PC-3 (cell line): ENCODE measurements at places on chromosomes 6 and 20.

GRCh38 chr20:33108661-33109060 is 29.2 kb downstream of the BPIFB4 start:
- peaks cover 39% of the 10 kb centered on the region for H3K27me3 ChIP-seq
- no peaks in the 10 kb centered on the region for H3K36me3 ChIP-seq
- H3K4me1 ChIP-seq: no peaks in the 10 kb centered on the region
- no peak overlapping the region for H3K4me3 ChIP-seq

- no peak overlapping the region for H3K27ac ChIP-seq
- DNase-seq: no peak
- H3K4me1 ChIP-seq: no peaks in the 10 kb centered on the region
- peaks cover 44% of the 10 kb centered on the region for H3K27me3 ChIP-seq
Measured at GRCh38 chr20:12435268-12435667, 517.6 kb downstream of the BTBD3 start.

GRCh38 chr6:36358226-36358915 is 21.7 kb upstream of the BNIP5 start:
- H3K27me3 ChIP-seq: no peaks in the 10 kb centered on the region
- no peak overlapping the region for H3K4me3 ChIP-seq
- no peaks in the 10 kb centered on the region for H3K36me3 ChIP-seq

GRCh38 chr6:31631681-31632278 is 11.3 kb downstream of the PRRC2A start:
- no peak overlapping the region for H3K4me3 ChIP-seq
- H3K27ac ChIP-seq: no peak overlapping the region
- no peak for DNase-seq
- H3K27me3 ChIP-seq: no peaks in the 10 kb centered on the region

- peaks cover 12% of the 10 kb centered on the region for H3K4me1 ChIP-seq
- H3K27me3 ChIP-seq: no peaks in the 10 kb centered on the region
- peak overlapping the region; percentile 74 for H3K4me3 ChIP-seq
- peak; percentile 61 for DNase-seq
- H3K36me3 ChIP-seq: no peaks in the 10 kb centered on the region
- H3K27ac ChIP-seq: peak overlapping the region; percentile 14
Measured at GRCh38 chr20:23419995-23420901, 1.0 kb downstream of the NAPB start.

- no peak for DNase-seq
- H3K4me3 ChIP-seq: no peak overlapping the region
- no peaks in the 10 kb centered on the region for H3K36me3 ChIP-seq
- peaks cover 55% of the 10 kb centered on the region for H3K27me3 ChIP-seq
- H3K4me1 ChIP-seq: no peaks in the 10 kb centered on the region
Measured at GRCh38 chr20:32072168-32072750, 20.2 kb downstream of the HCK start.

GRCh38 chr20:53980031-53980465 is 90.3 kb downstream of the BCAS1 start:
- H3K27me3 ChIP-seq: peaks cover 60% of the 10 kb centered on the region
- H3K36me3 ChIP-seq: no peaks in the 10 kb centered on the region
- no peak for DNase-seq
- no peaks in the 10 kb centered on the region for H3K4me1 ChIP-seq
- H3K4me3 ChIP-seq: no peak overlapping the region

DNA sequence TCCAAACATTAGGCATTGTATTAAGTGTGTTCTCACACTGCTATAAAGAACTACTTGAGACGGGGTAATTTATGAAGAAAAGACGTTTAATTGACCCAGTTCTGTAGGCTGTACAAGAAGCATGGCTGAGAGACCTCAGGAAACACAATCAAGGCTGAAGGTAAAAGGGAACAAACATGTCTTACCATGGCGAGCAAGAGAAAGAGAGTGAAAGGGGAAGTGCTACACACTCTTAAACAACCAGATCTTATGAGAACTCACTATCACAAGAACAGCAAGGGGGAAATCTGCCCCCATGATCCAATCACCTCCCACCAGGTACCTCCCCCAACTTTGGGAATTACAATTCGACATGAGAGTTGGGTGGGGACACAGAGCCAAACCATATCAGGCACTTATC is 86.6 kb upstream of the TOP1 start:
- H3K4me3 ChIP-seq: no peak overlapping the region
- no peaks in the 10 kb centered on the region; the same call in 1 of the 2 replicates for H3K4me1 ChIP-seq
- no peaks in the 10 kb centered on the region for H3K27me3 ChIP-seq
- no peak for DNase-seq

DNA sequence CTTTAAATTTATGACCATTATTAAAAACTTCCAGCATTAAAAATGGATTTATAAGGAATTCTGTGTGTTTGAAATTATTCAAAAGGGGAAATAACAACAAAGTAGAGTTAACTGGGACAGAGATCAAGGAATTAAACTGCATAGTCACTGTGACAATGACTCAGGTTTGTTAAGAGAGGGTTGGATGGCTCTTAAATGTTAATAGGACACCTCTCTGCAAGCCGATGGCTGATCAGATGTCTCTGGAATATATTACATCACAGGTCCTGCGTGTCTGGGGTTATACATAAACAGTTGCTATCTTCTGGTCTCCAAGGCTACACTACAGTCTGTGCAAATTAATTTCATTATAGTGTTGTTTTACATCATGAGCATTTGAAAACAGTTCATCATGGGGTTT is 574.3 kb downstream of the COL12A1 start:
- no peaks in the 10 kb centered on the region for H3K36me3 ChIP-seq
- H3K4me1 ChIP-seq: peaks cover 10% of the 10 kb centered on the region
- 0 out of 2 replicates have a peak overlapping the region, but pooled peaks have one; percentile 4 for H3K27ac ChIP-seq
- H3K4me3 ChIP-seq: no peak overlapping the region
- peak; percentile 49 for DNase-seq
- H3K27me3 ChIP-seq: no peaks in the 10 kb centered on the region

- H3K27ac ChIP-seq: no peak overlapping the region
- no peak for DNase-seq
- H3K27me3 ChIP-seq: no peaks in the 10 kb centered on the region
- no peak overlapping the region for H3K4me3 ChIP-seq
- H3K36me3 ChIP-seq: no peaks in the 10 kb centered on the region
Measured at GRCh38 chr6:163001330-163001729, 273.6 kb downstream of the PACRG start.

DNA sequence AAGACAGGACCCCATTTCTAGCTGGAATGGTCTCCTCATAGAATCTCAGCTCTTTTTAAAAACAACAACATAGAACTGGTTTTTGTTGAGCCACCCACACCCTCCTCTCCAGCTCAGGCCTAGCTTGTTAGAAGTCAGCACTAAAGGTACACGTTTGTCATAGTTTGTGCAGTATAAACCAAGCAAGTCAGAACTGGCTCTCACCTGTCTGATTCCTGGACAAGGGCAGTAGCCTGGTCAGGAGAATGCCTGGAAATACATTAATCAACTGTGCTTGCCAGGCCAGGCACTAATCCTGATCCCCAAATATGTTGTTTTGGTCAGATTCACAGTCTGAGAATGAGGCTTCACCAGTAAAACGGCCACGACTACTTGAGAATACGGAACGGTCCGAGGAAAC is 296.7 kb downstream of the ZFAND3 start:
- no peak for DNase-seq
- H3K4me3 ChIP-seq: no peak overlapping the region
- no peaks in the 10 kb centered on the region for H3K27me3 ChIP-seq
- H3K36me3 ChIP-seq: peaks cover 6% of the 10 kb centered on the region; the same call in 1 of the 2 replicates
- no peaks in the 10 kb centered on the region for H3K4me1 ChIP-seq

DNA sequence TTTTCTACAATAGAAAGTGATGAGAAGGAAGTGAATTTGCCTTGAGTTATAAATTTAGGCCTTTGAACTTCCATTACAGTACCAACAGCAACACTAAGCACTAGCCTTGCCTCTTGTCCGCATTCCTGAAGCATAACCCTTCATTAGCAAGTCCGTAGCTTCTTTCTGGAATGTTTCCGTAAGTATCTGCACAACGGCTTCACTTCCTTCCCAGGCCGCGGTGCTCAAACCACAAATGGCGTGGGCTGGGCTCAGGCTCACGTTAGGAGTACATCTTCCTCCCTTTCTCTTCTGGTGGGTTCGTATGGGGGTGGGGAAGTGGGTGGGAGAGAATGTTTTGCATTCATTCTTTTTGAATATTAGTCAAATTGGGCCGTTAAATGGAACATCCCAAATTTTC is 193.8 kb upstream of the SNX9 start:
- no peak overlapping the region for H3K4me3 ChIP-seq
- no peak for DNase-seq
- H3K4me1 ChIP-seq: no peaks in the 10 kb centered on the region
- no peaks in the 10 kb centered on the region for H3K27me3 ChIP-seq
- no peaks in the 10 kb centered on the region for H3K36me3 ChIP-seq
- H3K27ac ChIP-seq: no peak overlapping the region

DNA sequence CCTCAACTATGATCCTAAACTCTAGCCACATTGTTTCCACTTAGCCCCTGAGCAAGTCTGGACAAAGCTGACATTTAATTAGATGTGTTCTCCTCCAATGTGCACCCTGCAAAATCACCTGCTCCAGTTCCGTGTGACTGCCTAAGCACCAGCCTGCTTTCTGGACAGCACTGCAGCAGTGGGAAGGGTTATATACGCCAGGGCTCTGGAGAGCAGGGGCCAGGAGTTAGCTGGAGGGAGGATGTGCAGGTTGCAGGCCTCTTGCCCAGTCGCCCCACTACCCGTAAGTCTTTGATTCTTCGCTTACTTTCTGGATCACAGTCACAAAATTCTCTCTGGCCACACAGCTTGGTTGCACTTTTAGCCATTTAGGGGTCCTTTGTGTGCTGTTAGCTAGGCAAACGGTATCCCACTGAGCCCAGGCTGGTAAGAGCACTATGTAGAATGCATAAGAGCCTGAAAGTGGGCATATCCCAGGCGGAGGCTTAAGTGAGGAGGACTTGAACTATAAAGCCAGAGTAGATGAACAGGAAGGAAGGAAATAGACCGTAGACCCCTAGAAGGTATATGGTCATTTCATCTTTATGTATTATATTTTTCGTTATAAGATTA is 10.7 kb upstream of the PLEKHG1 start:
- no peak overlapping the region for H3K4me3 ChIP-seq
- H3K27ac ChIP-seq: no peak overlapping the region
- H3K4me1 ChIP-seq: no peaks in the 10 kb centered on the region

GRCh38 chr6:6931071-6932025 is 176.4 kb upstream of the RREB1 start:
- no peak overlapping the region for H3K4me3 ChIP-seq
- no peak overlapping the region for H3K27ac ChIP-seq
- DNase-seq: no peak
- H3K27me3 ChIP-seq: no peaks in the 10 kb centered on the region

GRCh38 chr6:97085772-97086171 is 161.2 kb downstream of the KLHL32 start:
- H3K4me1 ChIP-seq: no peaks in the 10 kb centered on the region
- DNase-seq: no peak
- no peaks in the 10 kb centered on the region for H3K36me3 ChIP-seq
- no peaks in the 10 kb centered on the region; the same call in 1 of the 2 replicates for H3K27me3 ChIP-seq

DNA sequence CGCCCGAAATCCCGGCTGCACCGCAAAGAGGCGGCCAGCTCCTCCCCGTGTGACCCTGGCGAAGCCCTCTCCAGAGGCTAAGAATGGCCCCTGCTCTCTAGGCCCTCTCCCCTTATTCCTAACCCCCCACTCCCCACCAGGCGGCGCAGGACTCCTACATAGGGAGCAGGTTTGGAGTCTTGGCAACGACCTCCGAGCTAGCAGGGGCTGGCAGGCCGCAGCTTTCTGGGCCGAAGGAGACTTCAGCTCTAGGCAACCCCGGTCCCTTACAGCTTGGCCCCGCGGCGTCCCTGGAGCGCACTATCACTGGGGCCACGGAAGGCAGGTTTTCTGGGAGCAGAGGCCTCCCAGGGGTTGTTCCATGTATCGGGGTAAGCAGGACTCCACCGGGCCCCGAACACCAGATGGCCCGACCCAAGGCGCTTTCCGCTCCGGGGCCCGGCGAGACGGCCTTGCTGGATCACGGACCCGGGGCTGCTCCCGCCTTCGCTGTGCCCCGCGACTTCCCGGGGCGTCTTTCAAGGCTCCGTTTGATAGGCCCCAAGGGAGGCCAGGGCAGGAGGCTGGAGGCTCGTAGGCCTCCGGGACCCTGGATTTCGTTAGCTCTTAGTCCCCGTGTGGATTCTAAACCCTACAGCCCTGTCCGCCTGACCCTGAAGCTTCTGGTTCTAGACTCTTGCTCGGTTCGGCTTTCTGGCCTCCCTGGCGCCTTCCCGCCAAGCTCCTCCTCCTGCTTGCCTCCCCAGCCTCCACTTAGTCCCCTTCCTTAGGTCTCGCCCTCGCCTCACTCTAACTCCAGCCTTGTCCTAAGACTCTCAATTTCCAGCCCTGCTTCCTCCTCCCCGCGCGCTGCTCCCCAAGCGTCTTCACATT is 1.9 kb downstream of the SLC32A1 start:
- peaks cover 2% of the 10 kb centered on the region; the same call in 1 of the 2 replicates for H3K4me1 ChIP-seq
- DNase-seq: peak; percentile 47
- H3K36me3 ChIP-seq: no peaks in the 10 kb centered on the region

DNA sequence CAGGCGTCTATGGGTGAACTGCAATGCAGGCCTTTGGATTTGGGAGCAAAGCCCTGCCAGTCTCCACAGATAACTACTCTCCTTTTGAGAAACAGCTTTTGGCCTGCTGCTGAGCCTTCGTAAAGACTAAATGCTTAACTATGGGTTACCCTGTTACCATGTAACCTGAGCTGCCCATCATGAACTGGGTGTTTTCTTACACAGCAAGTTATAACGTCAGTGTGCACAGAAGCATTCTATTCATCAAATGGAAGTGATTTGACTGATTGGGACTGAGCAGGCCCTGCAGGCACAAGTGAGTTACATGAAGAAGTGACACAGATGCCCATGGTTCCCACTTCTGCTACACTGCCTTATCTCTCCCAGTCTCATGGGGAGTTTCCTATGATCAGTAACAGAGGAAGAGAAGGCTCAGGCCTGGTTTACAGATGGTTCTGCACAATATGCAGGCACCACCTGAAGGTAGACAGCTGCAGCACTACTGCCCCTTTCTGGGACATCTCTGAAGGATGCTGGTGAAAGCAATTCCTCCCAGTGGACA is 319.1 kb downstream of the CD83 start:
- H3K4me1 ChIP-seq: 0 out of 2 replicates have a peak, but pooled peaks cover 7% of the 10 kb centered on the region
- H3K27me3 ChIP-seq: no peaks in the 10 kb centered on the region
- no peak for DNase-seq
- H3K27ac ChIP-seq: no peak overlapping the region
- no peaks in the 10 kb centered on the region for H3K36me3 ChIP-seq
- H3K4me3 ChIP-seq: no peak overlapping the region

GRCh38 chr20:20955892-20956291 is 150.3 kb downstream of the LINC00237 start:
- no peaks in the 10 kb centered on the region for H3K36me3 ChIP-seq
- H3K4me1 ChIP-seq: no peaks in the 10 kb centered on the region
- no peak for DNase-seq
- H3K27me3 ChIP-seq: peaks cover 39% of the 10 kb centered on the region
- H3K4me3 ChIP-seq: no peak overlapping the region
